Stimulated activated CD4-positive, alpha-beta T cell treated with anti-CD3 and anti-CD28 coated beads, Interleukin-1b, Interleukin-23, amount 100 ng/mL, for 4 hours (primary cell): ENCODE measurements at places on chromosomes 2 and 18.

- no peak for DNase-seq
These were observed 7.8 kb downstream of the AFG3L2 start for GRCh38 chr18:12369211-12369610.

DNA sequence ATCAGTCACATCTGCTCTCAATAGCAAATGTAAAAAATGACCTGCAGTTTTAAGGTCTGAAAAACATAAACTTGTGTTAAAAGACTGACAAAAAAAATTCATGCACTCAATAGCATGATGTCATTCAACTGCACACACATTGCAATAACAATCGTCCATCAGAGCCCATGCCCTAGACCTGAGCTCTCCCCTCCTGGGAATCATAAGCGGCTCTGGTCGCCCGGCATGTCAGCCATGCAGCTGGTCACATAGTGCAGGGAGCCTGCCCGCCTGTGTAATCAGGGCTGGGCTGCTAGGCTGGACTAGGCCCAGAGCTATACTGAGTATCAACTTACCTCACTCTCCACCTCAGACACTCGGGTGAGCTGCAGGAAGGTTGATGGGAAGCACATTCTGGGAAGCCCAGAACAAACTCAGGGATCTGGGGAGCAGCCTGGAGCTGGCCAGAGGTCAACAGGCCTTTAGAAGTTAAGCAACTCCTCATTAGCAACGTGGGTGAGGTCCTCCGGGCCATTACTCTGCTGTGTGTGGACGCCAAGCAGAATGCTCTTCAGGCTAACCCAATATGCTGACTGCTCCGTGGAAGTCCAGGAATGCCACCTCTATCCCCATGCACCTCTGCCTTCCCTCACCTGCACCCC, 165.5 kb downstream of the TTC32 start:
- DNase-seq, result no peak

DNA sequence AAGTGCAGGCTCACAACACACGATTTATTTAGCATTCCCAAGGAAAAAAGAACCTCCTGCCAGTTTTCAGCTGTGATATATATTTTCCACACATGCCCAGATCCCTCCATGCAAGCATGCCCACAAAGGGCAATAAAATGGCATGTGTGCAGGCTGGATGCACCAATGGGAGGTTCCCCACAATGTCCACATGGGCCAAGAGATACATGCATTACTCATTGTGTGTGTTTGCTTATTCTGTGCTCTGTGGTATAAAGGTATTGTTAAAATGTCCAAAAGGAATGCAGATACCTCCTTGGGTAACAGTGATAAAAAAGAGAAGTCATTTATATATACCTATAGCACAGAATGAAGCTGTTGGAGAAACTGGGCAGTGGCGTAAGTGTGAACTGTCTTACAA, 207.4 kb downstream of the FHOD3 start:
- DNase-seq, result no peak

DNA sequence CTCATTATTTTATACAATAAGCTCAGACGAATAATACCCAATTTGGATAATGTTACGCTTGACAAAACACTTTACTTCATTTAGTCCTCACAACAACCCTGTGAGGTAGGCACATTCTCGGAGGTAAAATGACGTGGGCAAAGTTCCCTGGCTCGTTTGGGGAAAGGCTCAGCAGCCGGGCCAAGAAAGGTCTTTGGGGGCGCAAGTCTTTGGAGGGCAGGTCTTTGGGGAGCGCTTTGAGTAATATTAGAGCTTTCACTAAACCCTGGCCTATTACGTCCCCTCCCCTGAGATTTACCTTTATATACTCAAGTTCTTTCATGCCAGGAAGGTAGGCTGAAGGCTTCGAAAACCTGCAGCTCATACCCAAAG, 427 bp downstream of the RBKS start:
- no peak for DNase-seq

DNA sequence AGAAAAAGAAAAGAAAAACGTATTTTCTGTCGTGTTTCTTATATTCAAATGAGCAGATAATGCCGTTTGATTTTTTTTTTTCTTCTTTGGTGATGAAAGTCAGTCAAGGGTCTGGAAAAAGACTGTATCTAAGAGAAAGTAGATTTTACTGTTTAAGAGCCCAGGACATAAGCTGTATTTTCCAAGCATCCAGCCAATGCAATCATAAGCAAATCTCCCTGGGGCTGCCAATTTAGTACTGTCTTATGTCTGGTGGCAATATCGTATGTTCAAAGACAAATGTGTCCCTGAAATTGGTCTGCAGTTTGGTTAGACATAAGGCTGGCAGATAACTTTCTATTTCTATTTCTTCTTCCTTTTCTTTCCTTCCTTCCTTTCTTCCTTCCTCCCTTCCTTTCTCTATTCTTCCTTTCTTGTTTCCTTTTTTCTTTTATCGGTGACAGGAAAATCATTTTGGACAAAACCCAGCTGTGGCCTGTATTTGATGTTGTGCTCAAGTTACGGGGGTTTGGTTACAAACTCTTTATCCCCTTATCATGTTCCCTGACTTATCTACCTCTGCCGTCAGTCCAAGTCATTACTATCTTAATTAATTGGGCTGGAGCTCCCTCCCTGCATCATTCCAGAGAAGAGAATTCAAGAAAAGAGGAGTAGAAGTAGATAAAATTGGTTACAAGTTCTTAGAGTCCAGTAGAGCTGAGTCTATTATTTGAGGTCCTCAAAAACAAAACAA, 683.4 kb upstream of the FSHR start:
- DNase-seq, result no peak

DNA sequence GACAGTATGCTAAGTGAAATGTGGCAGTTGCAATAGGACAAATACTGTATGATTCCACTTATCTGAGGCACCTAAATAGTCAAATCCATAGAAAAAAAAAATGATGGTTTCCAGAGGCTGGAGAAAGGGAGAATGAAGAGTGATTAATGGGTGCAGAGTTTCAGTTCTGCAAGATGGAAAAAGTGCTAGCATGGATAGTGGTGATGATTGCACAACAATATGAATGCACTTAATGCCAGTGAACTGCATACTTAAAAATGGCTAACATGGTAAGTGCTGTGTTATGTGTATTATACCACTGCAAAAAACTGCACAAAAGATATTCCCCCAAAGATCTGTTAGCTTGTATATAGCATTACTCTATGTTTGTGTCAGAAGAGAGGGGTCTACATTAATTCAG, 185.4 kb downstream of the INHBB start:
- DNase-seq, result no peak

DNA sequence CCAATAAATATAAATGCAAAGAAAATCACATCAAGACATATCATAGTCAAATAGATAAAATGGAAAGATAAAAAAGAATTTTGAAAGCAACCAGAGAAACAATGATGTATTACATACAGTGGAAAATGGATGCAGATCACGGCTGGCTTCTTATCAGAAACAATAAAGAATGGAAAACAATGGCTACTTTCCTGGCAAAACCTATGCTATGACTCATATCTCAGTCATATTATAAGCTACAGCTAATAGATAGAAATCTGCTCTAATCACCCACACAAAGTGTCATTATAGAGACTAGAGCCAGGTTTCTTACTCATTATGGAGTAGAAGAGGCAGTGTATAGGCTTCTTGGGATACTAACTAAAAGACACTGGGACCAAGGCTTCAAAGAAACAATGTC, 93.5 kb upstream of the TACR1 start:
- no peak for DNase-seq

DNA sequence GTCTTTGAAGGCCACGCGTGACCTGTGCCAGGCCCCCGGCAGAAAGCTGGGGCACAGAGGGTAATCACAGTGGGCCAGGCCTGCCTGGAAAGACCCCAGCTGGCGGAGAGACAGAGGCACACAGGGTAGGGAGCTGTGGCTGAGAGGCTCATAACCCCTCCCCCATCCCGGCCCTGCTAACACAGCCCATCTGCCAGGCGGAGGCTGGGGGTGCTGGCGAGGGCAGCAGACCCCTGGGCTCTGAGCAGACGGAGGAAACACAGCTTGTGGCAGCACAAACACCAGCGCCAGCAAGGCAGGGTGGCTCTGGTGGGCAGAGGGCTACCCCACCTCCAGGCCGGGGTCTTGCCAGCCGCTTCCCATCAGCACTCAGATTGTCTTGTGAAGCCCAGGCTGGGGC, 19.0 kb downstream of the HS6ST1 start:
- DNase-seq, result no peak

- DNase-seq, result no peak
These were observed 259.6 kb upstream of the PIK3C3 start for GRCh38 chr18:41695441-41695840.

DNA sequence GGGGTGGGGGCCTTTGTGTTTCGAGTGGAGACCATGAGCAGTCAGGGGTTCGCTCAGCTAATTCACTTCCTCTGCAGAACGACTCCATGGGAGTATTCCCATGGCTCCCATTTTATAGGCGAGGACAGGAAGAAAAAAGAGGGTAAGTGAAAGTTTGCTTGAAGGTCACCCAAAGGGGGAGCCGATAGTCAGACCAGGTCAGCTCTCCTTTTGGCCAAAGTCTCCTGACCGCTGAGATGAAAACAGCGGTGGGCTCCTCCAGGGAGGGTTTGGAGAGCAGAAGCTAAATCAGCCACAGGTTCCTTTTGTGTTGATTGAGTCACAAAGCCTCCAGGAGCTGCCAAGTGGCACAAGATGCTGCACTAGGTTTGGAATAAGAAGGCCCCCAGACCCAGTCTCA, 34.1 kb upstream of the CTAGE1 start:
- DNase-seq, result no peak

DNA sequence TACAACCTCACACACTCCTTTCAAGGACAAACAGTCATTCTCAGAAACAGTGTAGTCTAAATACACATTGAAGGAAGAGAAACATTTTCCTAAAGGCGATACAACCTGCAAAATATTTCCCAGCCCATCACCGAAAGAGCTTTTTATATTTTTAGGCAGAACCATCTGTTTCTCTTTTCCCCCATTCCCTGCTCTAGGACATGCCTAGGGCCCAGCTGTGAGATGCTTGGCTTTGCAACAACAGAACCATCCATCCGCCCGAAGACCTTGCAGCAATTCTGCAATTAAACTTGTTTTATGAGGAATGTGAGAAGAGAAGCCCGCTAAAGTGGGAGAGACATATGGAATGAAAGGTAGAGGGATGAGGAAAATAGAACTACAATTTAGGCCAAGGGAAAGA, 105.6 kb upstream of the RFX8 start:
- no peak for DNase-seq

DNA sequence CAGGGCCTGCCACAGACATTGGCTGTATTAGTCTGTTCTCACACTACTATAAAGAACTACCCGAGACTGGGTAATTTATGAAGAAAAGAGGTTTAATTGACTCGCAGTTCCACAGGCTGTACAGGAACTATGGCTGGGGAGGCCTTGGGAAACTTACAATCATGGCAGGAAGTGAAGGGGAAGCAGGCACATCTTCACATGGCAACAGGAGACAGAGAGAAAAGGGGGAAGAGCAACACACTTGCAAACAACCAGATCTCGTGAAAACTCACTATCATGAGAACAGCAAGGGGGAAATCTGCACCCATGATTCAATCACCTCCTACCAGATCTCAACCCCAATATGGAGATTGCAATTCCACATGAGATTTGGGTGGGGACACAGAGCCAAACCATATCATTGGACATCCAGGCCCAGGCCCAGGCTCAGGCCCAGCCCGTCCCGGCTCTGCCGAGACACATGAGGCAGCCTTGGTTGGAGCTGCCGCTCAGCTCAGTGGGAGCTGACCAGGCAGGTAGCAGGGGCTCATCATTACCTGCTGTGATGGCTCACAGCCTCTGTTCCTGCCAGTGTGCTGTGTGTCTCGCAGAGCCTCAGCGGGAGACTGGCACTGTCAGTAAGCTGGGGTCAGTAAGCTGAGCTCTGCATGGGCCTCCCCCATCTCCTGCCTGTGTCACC, 8.6 kb upstream of the RALB start:
- DNase-seq, result no peak

GRCh38 chr2:42132191-42132965, 36.8 kb upstream of the EML4 start:
- DNase-seq, result no peak

GRCh38 chr2:151175864-151176263, 85.8 kb downstream of the RBM43 start:
- no peak for DNase-seq

DNA sequence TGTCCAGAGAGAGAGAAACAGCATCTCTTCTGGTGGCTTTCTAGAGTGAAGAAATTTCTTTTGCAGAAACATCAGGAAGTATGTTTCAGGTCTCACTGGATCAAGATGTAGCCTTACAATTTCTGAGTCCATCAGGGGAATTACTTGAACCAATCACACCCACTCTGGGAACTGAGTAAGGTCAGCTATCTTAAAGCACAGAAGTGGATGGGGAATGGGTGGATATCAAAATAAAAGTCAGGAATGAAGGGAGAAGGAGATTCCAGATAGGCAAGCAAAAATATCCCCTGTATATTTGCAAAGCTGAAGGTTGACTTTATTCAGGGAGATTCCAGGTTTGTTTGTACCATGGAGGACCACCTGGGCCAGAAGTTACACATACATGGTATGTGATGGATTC, 188.0 kb downstream of the CYRIA start:
- DNase-seq, result no peak

GRCh38 chr2:121147766-121148165, 137.2 kb downstream of the TFCP2L1 start:
- DNase-seq, result no peak

DNA sequence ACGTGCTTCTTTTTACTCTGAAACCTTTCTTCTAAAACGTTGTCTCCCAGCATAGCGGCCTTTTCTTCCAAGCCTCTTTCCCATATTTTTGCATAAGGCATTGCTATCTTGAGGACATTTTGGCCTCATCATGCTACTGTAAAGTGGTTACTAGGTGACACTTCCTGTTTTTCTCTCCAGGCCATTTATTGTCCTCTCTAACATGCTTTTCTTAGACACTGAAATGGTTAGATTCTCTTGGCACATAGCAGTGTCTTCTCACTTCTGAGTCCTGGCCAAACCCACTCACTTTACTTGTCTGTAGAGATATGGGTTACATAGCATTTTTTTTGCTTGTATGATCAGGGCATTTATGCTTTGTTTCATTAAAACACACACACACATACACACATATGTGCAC, 50.1 kb upstream of the KCNH7 start:
- DNase-seq, result no peak

DNA sequence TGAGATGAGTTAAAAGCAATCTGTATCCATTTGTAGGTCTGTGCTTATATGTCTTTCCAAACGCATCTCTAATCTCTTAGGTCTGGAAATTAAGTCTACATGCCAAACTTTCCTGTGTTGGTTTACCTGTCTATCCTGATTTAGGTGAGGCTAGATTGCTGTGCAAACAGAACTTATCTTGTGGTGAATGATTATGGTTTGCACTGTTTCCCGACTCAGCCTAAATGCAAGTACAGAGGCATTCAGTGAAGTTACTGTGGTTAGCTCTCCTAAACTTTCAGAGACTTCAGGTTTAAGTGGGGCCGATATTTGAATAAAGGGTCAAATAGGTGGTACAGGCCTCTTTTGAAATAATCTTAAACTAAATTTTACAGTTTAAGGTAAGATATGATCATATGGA, 103.5 kb downstream of the ICOS start:
- DNase-seq, result no peak

DNA sequence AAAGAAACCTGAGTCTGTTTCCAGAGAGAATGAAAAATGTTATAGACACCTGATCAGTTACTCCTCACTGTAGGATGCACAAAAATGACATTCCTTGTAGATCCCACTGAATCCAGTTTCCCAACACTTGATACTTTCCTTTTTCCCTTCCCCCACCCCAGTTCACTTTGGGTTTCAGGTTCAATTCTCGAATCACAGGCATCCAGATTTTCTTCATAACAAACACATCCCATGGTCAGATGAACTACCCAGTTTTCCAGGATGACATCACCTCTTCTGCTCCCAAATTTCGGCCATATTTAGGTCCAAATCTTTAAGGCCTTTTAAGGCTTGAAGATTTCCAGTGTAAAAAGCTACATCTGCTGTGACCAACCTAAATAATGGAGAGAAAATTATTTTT, 51.5 kb downstream of the UGP2 start:
- DNase-seq, result no peak
